ENCODE measurements at places on chromosomes 16 and 17. TPM values are rescaled to one million over a fixed set of nuclear protein-coding genes. Genes with fewer than 3 reads are reported as not detected.

DNA sequence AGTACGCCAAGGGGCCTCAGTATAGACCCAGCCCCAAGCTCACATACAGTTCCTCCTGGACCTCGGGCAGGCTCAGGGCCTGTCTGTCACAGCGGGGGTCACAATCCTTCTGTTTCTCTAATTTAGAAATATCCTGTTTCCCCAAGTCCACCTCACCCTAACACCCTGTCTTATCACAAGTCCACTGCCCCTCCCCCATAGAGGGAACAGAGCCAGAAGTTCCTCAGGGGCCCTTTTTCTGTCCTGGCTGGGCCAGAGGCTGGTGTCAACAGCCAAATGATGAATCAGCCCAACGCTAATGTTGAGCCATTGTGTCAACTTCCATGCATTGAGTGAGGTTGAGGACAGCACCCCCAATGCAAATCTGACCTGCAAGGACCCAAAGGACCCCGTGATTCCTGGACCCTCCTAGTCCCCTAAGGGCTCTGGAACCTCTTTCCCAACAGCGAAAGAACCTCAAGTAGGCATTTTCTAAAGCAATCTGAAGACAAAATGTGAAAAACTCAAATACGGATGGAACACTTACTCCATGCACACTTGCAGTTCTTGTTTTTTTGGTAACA lies 58.6 kb downstream of the PECAM1 start:
- no peak for DNase-seq

GRCh38 chr16:84572096-84572495 lies 45.8 kb downstream of the COTL1 start:
- DNase-seq, result no peak

- no peak for DNase-seq
These were observed 9.0 kb downstream of the ZDHHC1 start for GRCh38 chr16:67407176-67407787.

DNA sequence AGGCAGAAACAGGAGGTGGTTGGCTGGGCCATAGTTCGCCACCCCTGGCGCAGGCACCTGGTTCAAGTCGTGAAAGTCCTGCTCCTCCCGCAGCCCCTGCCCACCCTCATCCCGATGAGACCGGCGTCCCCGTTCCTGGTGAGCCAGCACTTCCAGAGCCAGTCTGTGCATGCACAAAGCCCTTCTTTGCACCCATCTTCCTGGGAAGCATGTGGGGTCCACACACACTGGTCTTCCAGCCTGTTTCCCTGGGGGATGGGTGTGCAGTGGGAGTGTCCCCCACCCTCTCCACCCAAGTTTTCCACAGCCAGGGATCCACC lies 1.6 kb upstream of the ZG16B start:
- DNase-seq, result no peak

- DNase-seq, result no peak
These were observed 16.7 kb upstream of the JPH3 start for GRCh38 chr16:87585442-87586200.

DNA sequence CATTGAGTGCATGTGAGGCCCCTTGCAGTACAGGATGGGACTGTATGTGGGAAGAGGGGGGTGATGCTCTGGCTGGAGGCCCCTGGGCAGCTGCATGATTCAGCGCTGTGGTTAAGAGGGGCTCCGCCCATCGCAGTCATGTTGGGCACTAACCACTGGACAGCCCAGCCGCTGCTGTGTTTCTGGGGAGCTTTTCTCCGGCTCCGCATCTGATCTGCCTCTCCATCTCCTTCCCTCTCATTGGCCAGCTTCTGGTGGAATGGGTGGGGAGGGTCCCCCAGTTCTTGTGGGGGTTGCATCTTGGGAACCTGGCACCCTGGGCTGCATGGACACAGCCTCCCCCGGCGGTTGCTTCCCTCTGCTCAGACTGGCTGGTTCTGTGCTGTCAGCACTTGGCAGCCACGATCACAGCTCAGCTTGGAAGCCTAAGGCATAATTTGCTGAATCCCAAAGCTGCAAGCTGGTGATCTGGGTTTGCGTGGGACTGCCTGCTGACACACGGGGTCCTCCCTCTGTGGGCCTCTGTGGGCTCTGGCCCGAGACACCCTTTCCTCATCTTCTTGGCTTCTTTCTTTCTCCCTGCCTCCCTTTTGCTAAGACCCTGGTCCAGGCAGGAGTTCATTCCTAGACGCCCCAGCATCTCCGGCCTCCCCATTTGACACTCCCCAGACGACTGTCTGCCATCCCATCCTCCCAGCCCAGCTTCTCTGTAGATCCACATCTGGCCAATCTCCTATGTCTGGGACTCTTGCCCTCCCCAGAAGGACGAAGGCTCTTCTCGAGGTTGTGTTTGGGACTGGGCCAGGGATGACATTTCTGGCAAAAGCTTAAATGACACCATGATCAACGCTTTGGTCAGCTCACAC lies 168.3 kb downstream of the SEC14L1 start:
- DNase-seq, result no peak

DNA sequence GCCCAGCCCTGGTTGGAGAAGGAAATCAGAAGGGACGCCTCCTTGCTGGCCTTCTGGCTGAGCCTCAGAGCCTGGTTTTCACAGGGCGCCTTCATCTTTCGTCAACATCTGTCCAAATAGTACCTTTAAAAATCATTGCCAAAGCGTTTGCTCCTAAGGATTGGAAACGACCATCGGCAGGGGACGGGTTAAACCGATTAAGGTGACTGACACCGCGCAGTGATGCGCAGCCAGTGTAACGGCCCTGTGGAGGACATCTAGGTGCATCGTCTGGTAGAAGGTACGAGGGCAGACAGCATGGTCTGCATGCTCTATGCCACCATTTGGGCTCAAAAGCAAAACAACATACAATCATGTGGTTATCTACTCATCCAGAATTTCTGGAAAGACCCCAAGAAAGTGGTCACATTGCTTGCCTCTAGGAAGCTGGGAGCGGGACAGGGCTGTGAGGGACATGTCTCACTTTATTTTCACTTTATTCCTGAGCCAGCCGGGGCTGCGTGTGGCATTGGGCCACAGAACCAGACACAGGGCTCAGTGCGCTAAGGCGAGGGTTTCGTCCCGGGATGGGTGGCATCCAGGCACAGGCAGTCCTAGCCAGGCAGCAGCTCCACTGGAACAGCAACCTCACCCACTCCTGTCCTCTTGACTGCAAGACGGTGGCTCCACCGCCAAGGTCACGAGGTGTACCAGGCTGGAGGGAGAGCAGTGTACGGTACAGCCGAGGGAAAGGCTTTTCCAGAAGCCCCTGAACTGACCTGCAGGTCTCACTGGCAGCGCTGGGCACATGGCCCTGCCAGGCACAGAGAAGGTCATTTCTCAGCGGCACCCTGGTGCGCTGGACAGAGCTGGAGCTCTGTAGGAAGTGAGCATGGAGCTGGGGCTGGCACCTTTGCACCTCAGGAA lies 40.9 kb upstream of the JPH3 start:
- no peak for DNase-seq

GRCh38 chr17:46179375-46179999 lies 13.7 kb downstream of the KANSL1 start:
- DNase-seq, result peak; percentile 80

- DNase-seq, result peak; percentile 95
These were observed 631 bp downstream of the KREMEN2 start for GRCh38 chr16:2964475-2965336.

DNA sequence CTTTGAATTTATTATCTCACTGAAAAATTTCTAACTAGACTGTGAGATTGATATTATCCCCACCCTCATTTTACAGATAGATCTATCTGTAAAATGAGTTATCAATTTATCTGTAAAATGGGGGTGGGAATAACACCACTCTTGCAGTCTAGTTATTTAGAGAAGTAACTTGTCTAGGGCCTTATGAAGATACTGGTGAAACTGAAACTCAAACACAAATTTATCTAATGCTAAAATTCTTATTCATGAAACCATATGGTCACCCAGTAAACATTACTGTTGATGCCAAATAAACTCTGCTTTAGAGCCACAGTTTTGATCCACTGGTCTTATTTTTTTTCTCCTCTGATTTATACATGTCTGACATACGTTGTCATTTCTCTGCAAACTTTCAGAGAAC lies 52.1 kb upstream of the SMIM36 start:
- no peak for DNase-seq

- peak; percentile 79 for DNase-seq
These were observed 289.1 kb downstream of the CA10 start for GRCh38 chr17:51869387-51869786.

DNA sequence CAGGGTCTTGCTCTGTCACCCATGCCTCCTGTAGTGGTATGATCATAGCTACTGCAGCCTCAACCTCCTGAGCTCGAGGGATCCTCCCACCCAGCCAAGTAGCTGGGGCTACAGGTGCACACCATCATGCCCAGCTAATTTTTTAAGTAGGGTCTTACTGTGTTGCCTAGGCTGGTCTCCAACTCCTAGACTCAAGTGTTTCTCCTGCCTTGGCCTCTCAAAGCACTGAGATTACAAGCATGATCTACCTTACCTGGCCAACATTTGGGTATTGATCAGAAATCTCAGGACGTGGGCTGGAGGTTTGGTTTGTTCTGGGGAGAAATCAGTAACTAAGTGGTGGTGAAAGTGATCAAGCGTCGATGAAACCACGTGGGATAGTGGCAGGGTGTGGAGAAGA lies 4.1 kb downstream of the CHD9 start:
- no peak for DNase-seq

- DNase-seq, result no peak
These were observed 4.0 kb upstream of the TMEM88 start for GRCh38 chr17:7850701-7851437.

- DNase-seq, result no peak
These were observed 16.2 kb downstream of the CA4 start for GRCh38 chr17:60165971-60166370.

DNA sequence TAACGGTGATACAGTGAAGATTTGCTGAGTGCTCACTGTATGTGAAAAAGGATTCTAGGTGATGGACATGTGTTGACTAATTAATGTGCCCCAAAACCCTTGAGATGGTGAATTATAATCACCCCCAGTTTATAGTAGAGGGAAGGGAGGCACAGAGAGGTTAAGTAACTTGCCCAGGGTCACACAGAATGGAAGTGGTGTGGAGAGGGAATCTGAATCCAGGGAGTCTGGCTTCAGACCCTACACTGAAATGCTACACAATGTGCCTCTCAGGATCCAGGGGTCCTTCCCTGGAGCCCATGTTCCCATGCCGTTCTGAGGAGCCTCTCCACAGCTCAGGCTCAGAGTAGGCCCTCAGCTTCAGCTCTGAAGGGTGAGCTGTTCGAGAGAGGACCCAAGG lies 11.6 kb downstream of the TRPV2 start:
- DNase-seq, result no peak

DNA sequence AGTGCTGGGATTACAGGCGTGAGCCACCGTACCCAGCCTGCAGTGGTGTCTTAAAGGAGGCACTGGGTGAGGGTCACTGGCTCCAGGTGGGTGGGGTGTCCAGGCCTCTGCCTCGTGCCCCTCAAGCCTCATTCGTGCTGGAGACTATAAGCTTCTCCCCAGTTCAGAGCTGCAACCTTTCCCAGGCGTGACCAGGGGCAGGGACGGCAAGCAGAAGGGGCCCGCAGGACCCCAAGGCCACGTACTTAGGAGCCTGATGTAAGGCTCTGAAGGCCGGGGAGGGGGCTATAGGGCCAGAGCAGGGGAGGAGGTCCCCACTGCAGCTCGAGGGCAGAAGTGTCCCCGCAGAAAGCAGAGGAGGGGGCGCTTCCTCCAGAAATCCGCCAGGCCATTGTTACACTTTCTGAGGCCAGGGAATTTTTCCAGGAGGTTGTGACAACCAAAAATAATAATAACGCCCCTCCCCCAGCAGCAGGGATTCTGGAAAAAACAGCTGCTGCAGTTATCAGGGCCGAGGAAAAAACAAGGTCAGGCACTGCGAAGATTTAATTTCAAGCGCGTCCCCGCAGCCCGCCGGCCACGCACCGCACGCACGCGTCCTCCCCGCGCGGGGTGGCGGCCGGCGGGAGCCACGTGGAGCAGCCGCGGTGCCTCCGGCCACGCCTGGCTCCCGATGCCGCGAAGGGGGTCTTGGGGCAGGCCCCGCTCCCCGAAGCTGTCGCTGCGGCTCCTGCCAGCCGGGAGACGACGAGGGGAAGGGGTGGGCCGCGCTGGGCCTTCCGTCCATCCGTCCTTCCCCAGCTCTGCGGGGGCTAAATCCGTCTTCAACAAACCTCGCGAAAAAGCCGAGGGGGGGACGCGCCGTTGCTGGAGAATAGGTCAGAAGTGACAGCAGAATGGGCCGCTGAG lies 45.8 kb upstream of the SLC38A10 start:
- DNase-seq, result peak; percentile 46

The OR1E1 gene
- not detected for total RNA-seq

The GPT2 gene
- total RNA-seq, result 81.0 TPM

The HDAC5 gene
- total RNA-seq, result 71.1 TPM

The TBC1D3G gene
- not detected for total RNA-seq

The KLHL36 gene
- 70.4 TPM for total RNA-seq
